ENCODE measurements at places on chromosomes 2 and 18.

DNA sequence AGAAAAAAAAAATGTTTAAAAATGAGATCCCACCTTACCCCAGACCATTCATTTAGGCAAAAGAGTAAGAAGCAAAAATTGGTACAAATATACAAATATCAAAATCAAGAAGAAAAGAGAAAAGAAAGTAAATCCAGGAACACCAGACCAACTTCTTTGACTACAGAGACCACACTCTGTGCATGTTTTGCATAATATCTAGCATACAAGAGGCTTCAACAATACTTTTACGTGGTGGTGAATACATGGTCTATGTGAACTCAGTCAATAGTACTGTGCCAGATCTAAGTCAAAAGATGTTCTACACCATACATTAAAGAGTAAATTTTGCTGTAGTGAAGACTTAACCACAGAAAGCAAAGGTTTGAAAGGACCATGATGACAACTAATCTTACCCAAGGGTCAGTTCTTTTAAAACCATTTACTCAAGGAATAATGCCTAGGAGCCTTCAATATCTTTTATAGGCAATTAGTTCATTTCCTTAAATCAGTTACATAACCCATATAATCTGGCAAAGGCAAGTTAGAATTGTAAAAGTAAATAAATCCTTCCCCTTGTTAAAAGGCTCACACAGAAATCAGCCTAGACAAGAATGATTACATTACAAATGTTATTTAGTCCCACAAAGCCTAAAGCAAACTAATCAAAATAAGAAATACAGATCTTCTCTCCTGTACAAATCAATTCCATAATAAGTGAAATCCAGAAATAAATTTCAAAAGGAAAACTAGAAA lies 115.2 kb downstream of the EXOC6B start:
- no peak for DNase-seq

DNA sequence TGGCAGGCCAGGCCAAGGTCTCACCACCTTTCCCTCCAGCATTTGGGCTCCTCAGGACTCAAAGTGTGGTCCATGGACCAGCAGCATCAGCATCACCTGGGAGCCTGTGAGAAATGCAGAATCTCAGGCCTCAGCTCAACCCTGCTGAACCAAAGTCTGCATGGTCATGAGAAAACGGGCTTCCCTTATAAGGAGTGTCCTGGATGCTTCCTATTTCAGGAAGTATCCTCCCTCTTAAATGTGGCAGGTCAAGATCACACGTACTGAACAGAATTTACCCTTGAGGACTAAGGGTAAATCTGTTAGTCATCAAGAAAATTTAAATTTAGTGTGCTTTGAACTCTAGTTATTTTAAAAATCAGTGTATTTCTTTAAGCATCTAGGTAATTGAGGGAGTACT lies 11.8 kb downstream of the CD8A start:
- DNase-seq, result no peak

DNA sequence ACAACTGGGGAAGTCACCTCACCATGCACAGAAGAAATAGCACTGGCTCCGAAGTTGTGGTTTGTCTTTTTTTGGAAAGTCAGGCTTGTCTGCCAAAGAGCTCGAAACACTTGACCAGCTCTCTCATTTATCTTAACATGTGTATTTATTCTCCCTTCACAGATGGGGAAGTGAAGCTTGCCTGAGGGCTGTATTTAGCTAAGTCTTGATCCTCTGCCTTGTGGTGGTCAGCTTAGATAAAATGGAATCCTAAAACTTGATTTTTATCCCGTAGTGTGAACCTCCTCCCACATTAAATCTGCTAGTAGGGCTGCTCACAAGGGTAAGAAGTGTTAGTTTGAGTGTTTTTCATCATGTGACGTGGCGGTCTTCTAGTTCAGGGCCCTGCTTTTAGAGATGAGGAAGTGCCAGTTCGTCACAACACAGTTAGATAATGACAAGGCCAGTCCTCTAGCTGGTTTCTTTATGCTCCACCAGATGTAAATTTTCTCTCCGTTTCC lies 89.7 kb downstream of the TMEM247 start:
- DNase-seq, result no peak

GRCh38 chr2:237561221-237561620 lies 5.2 kb upstream of the PRLH start:
- DNase-seq, result no peak

DNA sequence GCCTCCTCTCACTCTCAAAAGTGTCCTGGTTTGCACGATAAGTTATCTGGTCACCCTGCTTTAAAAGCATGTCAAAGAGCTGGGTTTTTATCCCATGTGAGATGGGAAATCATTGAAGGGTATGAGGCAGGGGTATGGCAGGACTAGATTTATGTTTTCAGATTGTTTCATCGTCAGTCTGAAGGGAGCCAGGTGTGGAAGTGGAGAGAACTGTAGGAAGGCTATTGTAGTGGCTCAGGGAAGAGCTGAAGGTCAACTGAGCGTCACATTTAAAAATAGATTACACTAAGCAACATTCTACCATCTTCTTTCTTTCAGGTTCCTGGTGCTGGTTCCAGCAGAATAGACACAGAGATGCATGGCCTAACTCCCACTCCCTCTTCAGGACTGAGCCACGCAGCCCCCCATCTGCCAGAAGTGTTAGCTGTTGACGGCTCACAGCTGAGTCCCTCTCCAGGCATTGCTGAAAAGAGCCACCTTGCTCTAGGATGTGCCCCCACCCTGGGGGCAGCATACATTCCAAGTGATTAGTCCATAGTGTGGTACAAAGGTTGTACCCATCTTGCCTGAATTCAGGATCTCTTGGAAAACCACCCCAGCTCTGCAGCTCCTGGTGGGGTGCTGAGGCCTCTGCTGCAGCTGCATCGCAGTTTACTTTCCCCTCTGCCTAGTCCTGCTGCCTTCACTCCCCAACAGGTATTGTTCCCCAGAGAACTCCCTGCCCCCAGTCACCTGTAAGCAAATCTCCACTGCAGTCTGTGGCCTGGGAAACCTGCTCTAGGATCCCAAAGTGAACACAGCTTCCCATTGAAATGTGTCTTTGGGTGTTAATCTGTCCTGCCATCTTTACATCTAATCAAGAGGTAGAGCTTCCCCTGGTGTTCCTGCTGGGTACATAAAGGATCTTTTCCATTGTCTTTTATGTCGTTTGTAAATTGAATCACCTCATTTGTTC lies 79.5 kb upstream of the KLF7 start:
- DNase-seq, result no peak

GRCh38 chr18:76896677-76897076 lies 74.3 kb downstream of the ZNF236 start:
- no peak for DNase-seq

DNA sequence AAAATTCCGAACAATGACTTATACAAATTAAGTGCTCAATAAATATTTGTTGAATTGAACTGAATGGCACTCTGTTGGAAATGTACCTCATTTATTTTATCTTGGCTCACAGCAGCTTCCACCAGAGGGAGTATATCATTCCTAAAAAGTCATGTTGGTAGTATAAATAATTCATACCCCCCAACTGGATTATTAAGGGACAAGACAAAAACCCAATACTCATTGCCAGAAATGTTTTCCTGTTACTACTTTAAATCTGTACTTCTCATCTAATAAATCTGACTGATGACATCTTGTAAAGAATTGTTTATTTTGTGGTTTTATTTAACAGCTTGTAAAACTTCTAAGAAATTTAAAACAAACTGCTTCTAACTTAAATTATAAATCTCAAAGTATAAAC lies 163.9 kb downstream of the CDH2 start:
- DNase-seq, result no peak

DNA sequence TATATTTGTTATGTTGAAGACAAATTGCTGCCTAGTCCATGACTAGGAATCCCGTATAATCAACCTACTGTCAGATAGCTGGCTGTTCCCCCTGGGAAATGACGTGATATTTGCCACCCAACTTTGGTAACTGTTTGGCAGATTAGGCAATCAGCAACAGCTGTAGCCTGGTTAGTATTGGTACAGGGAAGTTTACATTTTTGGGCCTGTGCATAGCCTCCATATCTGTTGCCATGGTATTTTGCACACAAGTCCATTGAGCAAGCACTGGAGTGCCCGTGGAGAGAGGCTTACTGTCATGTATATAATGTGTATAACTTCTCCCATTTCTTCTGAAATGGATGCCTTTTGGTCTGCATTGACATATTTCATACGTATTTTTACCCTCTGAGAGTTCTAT lies 27.7 kb downstream of the BIRC6 start:
- no peak for DNase-seq

DNA sequence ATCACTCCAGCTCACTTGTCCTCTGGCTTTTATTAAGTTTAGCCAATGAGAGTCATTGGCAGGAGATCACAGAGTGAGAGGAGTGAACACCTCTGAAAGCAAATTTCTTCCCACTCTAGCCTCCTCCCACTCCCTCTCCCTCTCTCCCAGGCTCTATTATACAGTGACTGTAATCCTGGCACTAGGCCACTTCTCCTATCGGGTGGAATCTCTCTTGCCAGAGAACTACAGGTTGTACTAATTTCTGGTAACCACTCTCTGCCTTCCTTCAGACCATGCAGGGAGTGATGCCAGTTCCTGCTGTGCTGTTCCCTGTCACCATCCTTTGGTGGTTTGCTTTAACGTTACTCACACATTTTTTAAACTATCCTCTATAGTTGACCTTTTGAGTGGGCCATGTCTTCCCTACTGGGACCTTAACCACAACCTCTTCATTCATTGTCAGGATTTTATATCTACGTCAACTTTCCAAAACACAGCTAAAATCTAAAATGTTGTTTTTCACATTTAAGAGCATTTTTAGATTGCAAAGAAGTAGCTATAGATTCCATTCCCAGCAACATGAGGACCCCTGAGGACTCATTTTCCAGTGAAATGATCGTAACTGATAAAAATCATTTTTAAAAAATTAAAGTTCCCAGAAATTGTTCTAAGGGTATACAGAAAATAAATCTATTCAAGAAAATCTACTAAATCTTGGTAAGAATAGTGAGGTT lies 217.1 kb downstream of the MREG start:
- DNase-seq, result no peak

GRCh38 chr2:11675423-11676112 lies 5.6 kb upstream of the NTSR2 start:
- DNase-seq, result no peak

DNA sequence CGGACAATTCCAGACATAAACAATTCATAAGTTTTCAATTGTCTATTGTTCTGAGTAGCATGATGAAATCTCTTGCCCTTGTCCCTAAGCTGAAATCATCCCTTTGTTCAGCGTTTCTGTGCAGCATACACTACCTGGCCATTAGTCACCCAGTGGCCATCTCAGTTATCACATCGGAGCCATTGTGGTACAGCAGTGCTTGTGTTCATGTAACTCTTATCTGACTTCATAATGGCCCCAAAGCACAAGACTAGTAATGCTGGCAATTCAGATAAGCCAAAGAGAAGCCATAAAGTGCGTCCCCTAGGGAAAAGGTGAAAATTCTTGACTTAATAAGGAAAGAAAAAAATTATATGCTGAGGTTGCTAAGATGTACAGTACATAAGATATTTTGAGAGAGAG lies 127.2 kb downstream of the FHOD3 start:
- no peak for DNase-seq

- DNase-seq, result no peak
Measured at GRCh38 chr18:27652480-27653121, 467.5 kb upstream of the CHST9 start.

- peak; percentile 77 for DNase-seq
Measured at GRCh38 chr2:263774-264492, at the start of gene SH3YL1. Gene SH3YL1, minus strand, starts transcription at chr2:264032. Its CDS starts 48 bp downstream, at chr2:263984.

GRCh38 chr2:159009940-159010339 lies 41.5 kb downstream of the TANC1 start:
- DNase-seq, result no peak

- DNase-seq, result no peak
Measured at GRCh38 chr2:69578198-69578540, 65.4 kb downstream of the AAK1 start.

- no peak for DNase-seq
Measured at GRCh38 chr2:66782780-66783361, 347.9 kb downstream of the MEIS1 start.

DNA sequence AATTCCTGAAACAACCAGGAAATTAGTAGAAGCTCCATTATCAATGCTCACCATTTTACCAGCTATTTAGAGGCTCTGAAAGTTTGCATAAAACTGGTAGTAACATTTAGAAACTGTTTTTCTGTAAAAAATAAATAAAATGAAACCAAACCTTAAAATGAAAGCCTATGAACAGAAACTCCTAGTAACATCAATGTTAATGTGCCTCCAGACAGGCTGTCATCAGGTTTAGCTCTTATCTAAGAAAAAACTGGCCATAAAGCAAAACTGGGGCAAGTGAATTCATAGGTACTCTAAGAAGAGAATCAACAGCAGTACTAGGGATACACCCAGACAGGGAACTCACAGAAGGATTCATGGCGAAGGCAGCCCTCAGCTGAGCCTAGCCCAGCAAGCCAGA lies 8.0 kb downstream of the E2F6 start:
- no peak for DNase-seq

DNA sequence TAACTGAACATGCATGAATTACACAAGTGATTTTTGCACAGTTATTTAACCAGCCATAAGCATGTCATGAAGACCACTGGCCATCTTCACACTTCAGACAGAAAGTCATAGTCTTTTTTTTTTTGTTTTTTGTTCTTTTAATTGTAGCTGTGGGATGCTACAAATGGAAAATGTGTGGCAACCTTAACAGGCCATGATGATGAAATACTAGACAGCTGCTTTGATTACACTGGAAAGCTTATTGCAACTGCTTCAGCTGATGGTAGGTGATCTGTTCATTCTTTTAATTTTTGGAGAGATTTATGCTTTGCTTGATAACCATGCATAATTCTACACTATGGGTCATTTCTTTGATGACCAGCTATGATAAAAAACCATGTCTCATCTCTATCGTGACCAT lies 35.6 kb downstream of the DAW1 start:
- no peak for DNase-seq

DNA sequence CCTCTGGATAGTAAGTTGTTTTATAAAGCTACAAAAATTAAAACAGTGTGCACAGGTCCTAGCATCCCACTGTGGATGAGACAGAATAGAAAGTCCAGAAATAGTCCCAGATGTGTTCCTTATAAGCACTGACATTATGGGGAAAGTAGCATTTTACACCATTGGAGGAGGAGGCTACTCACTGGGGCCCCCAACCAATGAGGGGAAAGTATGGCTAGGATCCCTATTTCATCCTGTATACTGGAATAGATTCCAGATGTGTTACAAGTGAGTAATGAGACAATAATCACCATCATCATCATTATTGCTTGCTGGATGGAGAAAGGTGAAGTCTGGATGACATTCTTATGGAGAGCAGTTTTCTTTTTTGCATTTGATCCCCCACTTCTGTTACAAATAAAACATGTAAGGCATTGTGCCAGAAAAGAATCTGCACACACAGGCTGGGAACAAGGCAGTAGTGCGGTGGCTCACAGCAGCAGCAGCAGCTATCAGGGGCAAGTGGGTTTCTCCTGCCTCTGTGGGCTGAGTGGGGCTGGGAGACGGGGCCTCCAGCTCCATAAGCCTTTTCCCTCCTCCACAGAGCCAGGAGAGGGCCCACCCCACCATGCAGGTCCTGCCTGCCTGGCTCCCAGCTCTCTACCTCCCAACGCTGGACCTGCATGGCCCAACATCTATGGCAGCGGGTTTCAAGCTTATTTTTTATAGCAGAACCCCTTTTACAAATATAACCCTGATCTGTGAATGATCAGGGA lies 5.0 kb downstream of the ARID5A start:
- no peak for DNase-seq

All from ureter (tissue), 1 donor.